AG08395 (cell line): ENCODE measurements at places on chromosomes 3 and 15.

- DNase-seq, result no peak
These were observed 1.7 kb downstream of the ARPIN start for GRCh38 chr15:89910891-89911626.

GRCh38 chr3:130395916-130396315, 50.4 kb downstream of the COL6A5 start:
- DNase-seq, result peak; percentile 16

- DNase-seq, result no peak
These were observed 68.0 kb upstream of the ADPGK start for GRCh38 chr15:72851586-72851985.

DNA sequence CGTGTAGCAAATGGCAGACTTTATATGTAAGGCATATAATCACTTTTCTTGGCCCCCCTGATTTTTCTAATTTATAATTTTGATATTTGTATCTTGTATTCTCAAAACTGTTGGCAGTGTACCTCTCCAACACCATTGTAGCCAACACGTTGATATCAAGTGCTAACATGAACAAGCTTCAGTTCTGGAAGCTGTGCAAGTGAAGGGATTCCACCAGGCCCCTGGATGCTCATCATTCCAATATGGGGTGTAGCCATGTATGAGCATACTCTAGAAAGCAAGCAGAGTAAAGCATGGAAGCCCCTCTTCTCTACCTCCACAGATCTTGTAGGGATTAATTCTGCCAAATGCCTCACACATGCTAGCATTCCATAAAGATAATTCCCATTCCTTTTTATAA, 211.3 kb downstream of the MYRIP start:
- no peak for DNase-seq

DNA sequence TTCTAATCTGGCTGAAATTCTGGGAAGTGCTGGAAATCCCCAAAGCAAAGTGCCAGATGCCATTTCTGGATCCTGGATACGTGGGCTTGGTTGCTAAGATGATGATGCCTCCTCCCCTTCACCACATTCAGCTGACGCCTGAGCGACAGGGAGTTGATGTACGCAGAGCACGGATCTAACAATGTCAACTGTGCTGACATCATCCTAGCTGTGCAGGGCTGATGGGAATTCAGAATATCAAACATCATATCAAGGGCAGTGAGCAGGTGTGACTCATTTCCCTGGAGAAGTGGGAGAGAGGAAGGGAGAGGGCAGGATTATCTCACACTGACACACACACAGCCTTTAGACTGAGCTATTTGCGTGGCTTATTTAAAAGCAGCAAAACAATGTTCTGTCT, 92.6 kb upstream of the ZBTB20 start:
- DNase-seq, result peak; percentile 85

GRCh38 chr3:52563984-52564383, 27.6 kb downstream of the UQCC5 start:
- no peak for DNase-seq

DNA sequence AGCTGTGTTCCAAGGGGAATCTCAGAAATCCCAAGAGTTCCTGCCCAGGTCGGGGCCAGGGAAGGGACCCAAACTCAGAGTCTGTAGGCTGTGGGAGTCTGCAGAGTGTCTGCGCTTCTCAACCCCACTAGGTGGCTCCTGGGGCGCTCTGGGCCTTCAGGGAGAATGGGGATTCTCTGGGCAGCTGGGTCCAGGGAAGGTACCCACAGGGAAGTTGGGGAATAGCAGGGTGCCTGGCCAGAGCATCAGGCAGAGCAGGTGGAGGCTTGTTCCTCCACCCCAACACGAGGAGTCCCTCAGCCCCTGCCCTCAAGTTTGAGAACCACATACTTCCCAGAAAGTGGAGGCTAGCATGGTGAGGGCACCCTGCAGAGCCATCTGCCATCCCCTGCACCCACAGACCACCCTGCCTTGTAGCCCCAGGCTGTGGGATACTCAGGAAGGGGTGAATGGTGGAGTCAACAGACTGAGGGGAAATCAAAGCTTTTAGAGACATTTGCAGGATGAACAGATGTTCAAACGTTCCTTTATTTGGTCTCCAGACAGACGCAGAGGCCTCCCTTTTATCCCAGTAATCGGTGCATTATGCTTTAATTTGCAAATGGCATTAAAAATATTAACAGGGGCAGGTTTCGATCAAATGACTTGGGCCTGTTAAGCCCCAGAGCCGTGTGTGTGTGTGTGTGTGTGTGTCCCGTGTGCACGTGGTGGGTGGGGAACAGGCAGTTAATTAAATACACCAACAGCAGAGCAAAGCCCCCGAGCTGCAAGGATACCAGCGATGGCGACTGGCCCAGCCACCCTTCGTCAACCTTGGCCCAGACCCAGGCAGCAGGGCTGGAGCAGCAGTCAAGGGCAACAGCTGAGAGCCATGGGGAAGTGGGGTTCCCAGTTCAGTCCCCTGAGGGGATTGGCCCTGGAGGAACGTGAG, 57.7 kb downstream of the DNAJB8 start:
- DNase-seq, result no peak

- DNase-seq, result no peak
These were observed 136.0 kb upstream of the UBE2E2 start for GRCh38 chr3:23067116-23067515.

DNA sequence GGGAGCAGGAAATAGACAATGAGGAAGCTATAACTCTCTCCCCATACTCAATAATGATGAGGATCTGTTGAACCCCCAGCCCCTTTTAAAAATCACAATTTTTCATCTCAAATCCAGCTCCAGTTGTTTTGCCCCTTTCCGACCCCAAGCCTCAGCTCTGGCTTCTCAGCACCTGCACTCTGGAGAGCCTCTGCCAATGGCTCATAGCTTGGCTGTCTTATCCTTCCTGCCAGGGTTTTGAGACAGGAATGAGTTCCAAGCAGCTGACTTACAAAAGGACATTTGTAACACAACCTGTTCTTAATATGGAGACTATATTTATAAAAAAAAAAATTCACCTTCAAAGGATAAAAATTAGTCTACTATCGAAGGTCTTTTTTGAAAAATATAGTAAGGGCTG, 105.9 kb upstream of the NEDD4 start:
- no peak for DNase-seq

- DNase-seq, result no peak
These were observed 25.9 kb downstream of the RNF168 start for GRCh38 chr3:196477678-196478077.

GRCh38 chr15:90126596-90127435, 24.5 kb upstream of the IDH2 start:
- DNase-seq, result no peak

- DNase-seq, result no peak
These were observed 91.6 kb downstream of the SCN11A start for GRCh38 chr3:38960042-38960622.

GRCh38 chr3:33989229-33989628, 190.8 kb downstream of the PDCD6IP start:
- no peak for DNase-seq

- DNase-seq, result no peak
These were observed 281.5 kb upstream of the DPPA4 start for GRCh38 chr3:109618766-109619378.

DNA sequence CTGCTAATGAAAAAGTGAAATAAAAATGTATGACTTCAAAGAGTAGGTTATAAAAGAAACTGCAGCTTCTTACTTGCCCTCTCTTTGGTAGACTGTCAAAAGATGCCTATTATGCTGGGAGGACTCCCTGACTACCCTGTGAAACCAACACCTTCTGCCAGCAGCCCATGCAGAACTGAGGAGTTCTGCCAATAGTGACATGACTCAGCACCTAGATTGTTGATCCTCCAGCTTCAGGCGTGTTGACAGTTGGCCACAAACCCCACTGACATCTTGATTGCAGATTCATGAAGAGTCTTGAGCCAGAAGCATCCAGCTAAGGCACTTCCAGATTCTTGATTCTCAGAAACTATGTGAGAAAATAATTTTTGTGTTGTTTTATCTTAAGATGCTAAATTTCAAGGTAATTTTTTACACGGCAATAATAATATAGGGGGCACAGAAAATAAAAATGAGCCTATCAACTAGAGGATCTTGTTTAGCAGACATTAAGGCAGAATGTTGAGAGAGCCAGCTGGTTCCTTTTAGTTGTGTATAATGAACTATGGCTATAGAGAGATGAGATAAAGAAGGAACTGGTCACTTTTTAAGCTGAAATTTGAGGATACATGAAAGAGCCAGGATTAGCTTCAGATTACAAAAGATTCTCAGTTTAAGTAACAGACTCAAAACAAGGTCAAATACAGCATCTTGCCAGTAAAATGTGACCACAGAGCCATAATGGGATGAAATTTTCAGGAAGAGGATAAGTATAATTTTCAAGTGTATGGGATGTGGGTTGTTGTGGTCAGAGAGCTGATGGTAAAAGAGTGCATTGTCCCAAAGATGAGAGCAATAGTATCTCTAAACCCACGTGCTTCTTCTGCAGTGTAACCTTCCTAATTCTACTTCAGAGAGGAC, 588.7 kb upstream of the CBLB start:
- peak; percentile 89 for DNase-seq

- no peak for DNase-seq
These were observed 6.6 kb downstream of the KLF15 start for GRCh38 chr3:126350502-126351085.

- no peak for DNase-seq
These were observed 15.3 kb upstream of the PARP14 start for GRCh38 chr3:122665226-122665786.

GRCh38 chr3:46183330-46183729, 24.8 kb downstream of the CCR1 start:
- no peak for DNase-seq

DNA sequence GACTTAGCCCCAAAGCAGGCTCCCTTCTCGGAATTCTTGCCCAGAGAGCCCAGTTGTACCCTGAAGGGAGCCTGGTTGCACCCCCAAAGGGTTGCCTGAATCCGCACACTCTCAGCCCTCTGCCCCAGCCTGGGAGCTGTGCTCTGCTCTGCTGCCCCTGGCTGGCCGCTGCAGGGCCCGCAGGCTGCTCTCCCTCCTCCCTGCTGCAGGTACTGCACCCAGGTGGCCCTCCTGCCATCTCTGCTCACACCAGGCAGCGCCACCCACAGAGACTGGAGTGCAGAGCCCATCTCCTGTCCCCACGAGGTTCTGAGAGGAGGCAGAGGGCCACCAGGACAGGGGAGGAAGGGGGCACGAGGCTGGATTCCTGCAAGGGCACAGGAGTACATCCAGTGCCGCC, 134.2 kb upstream of the NSMCE3 start:
- no peak for DNase-seq

- DNase-seq, result no peak
These were observed 26.9 kb upstream of the AKAP13 start for GRCh38 chr15:85353516-85353915.

- DNase-seq, result no peak
These were observed 222.3 kb upstream of the CMC1 start for GRCh38 chr3:28018925-28019718.

GRCh38 chr3:143525408-143525807, 322.9 kb downstream of the SLC9A9 start:
- DNase-seq, result no peak

GRCh38 chr15:80885016-80885579, 104.5 kb downstream of the MESD start:
- no peak for DNase-seq

DNA sequence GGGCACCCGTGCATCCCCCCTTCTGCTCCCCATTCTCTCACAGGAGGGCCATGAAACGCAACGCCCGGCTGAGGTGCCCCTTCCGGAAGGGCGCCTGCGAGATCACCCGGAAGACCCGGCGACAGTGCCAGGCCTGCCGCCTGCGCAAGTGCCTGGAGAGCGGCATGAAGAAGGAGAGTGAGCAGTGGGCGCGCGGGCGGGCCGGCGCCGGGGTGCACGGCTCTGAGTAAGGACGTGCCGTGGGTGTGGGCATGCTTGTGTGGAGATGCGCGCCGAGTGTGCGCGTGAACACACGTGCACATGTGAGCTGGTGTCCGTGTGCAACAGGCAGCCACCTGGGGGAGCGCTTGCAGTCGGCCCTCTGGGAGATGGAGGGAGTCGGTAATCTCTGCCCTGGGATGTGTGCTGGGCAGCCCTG, 28.1 kb downstream of the NR1I2 start:
- peak; percentile 35 for DNase-seq

GRCh38 chr3:99134986-99135385, 233.5 kb upstream of the DCBLD2 start:
- no peak for DNase-seq

DNA sequence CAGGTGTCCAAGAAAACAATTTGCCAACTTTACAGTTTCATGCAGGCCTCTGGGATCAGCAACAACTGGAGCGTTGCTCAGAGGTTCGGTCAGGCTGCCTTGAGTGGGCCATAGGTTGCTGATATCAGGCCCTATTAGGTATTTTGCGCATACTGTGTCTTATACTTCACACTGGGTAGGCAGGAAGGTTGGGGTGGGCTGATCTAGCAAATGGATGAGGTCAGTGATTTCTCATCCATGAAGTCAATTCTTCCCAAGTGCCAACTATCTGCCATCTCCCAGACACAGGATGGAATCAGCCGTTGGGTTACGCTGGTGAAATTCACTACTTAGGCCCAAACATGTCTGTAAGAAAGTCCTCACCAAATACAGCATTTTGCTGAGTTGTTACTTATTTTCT, 77.6 kb downstream of the SLC7A14 start:
- DNase-seq, result no peak

GRCh38 chr15:27692438-27692837, 406.7 kb downstream of the OCA2 start:
- DNase-seq, result no peak

- DNase-seq, result no peak
These were observed 57.9 kb downstream of the RASA2 start for GRCh38 chr3:141544697-141545096.

- DNase-seq, result no peak
These were observed 89.6 kb upstream of the AADACL2 start for GRCh38 chr3:151644020-151644620.

- no peak for DNase-seq
These were observed 2.9 kb upstream of the SATB1 start for GRCh38 chr3:18428036-18428435.

- no peak for DNase-seq
These were observed 113.7 kb upstream of the SLC25A36 start for GRCh38 chr3:140827894-140828293.

DNA sequence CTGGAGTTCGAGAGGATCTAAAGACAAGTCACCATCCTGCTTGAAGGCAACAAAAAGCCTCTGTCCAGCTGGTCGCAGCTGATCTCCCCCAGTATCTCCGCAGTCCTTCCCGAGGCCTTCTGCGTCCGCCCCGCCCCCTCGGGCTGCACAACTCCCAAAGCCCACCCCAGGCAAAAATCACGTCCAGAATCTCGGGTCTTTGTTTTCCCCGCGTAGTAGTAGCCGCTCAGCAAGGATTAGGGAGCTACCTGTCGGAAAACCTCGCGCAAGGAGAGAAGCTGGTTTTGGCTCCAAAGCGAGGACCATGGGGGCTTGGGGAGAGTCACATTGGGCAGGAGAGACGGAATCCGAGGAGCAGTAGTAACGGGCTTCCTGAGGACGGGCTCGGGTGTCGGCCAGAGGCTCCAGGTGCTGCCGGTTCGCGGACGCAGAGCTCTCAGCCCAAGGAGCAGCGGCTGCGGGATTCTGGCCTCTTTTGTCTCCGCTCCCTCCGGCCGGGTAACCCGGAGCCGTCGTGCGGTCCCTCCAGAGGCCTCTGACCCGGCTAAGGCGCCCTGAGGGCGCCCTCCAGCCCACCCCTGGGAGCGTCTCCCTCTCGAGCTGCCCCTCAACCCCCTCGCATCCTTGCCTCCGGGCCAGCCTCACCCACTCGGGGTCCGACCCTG, 401 bp downstream of the ZSCAN29 start:
- peak; percentile 40 for DNase-seq
